ENCODE measurements at places on chromosomes 2 and 18. TPM values are rescaled to one million over a fixed set of nuclear protein-coding genes. Genes with fewer than 3 reads are reported as not detected.

- no peak for DNase-seq
Observed at GRCh38 chr2:96129528-96130120, 8.7 kb downstream of the ASTL start.

GRCh38 chr18:6729247-6730091, at the start of gene ARHGAP28:
TSS of gene ARHGAP28 (plus strand) at chr18:6729716. CDS start at chr18:6729822, 106 bp downstream.
- no peak for DNase-seq

The AGXT gene
- not detected for total RNA-seq

The TSN gene
- 98.7 TPM for total RNA-seq

DNA sequence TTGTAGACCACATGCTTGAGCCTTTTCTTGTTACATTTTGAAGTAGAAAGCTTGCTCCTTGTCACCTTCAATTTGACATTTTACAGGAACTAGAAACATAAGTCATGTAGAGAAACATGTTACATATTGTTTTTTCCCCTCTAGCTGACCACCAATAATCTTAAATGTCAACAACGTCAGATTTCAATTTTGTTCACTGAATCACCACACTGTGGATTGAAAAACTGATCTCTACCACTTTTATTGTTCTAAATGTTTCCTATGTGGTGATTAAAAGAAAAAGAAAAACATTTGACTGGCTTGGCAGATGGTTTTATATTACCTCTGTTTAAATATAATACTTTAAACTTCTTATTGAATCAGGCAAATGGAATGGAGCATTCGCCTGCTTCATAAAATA, 87.7 kb downstream of the DSEL start:
- DNase-seq, result no peak

GRCh38 chr2:9983401-9984216, 32.1 kb downstream of the GRHL1 start:
- DNase-seq, result no peak

The CKAP2L gene
- 77.3 TPM for total RNA-seq

DNA sequence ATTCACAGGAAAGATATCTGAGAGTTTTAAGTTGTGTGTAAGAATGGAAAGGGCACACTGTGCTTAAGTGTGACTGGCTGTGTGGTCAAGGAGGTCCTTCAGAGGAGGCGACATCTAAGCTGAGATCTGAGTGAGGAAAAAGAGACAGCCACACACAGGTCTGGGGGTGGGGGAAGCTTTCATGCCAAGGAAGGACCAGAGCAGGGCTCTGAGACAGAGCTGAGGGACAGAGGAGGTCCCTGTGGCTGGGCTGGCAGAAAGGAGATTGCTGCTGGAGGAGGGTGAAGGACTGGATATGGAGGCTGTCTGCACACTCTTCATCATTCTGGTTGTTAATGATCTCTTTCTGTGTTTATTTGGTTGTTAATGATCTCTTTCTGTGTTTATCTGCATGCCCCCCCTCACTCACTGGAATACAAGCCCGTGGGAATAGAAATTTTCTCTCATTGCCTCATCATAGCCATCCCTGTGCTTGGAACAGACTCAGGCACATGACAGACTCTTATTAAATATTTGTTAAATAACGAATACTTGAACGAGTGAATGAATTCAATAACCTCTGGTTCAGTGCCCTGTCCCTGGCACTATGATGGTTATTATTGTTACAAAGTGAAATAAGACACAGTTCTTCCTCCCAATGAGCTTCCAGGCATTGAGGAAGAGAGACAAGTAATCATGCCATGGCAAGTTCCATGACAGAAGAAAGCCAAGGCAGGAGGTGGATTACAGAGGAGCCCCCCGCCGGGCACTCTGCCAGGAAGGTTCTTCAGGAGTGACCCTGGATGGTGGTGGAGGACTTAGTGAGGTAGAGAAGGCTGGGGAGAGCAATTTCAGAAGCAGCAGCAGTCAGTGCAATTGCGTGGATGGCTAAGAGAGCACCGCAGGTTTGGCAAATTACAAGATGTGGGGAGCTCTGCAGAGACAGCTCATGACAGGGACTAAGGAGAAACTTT, 399.4 kb upstream of the HS6ST1 start:
- no peak for DNase-seq

GRCh38 chr2:215843579-215843978, 169.8 kb downstream of the MREG start:
- no peak for DNase-seq

- peak; percentile 1 for DNase-seq
Observed at GRCh38 chr2:83342860-83343329, 1116.2 kb downstream of the SUCLG1 start.

The PDE1A gene
- total RNA-seq, result not detected

The FAM110C gene
- not detected for total RNA-seq

The ASB3 gene
- 32.1 TPM for total RNA-seq

- DNase-seq, result no peak
Observed at GRCh38 chr2:5322396-5322795, 369.8 kb upstream of the SOX11 start.

The SERPINB2 gene
- not detected for total RNA-seq

GRCh38 chr2:46695283-46695682, 215.9 kb downstream of the TMEM247 start:
- no peak for DNase-seq

- no peak for DNase-seq
Observed at GRCh38 chr2:38499548-38500282, 103.0 kb downstream of the HNRNPLL start.

The SOX11 gene
- 14.8 TPM for total RNA-seq

The SLC30A3 gene
- 71.6 TPM for total RNA-seq

The CPO gene
- not detected for total RNA-seq

DNA sequence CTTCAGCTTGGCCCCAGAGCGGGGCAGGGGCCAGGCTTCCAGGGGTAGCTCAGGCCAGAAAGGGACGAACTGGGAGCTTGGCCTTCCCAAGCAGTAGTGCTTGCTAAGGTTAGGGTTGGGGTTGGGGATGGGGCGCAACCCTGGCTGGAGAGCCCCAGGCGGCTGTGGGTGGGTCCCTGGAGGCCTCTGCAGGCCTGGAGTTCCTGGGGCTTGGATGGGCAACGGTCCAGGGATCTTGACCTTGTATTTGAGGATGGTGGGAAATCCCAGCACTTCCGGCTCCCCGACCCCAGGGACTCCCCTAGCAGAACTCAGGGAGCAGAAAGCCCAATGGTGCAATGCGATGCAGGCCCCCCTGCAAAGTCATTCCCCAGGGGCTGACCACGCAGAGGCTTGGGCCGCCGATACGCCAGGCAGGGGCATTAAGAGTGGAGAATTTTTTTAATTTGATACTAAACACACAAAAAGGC, 12.6 kb upstream of the MLPH start:
- DNase-seq, result no peak

The MC2R gene
- not detected for total RNA-seq

DNA sequence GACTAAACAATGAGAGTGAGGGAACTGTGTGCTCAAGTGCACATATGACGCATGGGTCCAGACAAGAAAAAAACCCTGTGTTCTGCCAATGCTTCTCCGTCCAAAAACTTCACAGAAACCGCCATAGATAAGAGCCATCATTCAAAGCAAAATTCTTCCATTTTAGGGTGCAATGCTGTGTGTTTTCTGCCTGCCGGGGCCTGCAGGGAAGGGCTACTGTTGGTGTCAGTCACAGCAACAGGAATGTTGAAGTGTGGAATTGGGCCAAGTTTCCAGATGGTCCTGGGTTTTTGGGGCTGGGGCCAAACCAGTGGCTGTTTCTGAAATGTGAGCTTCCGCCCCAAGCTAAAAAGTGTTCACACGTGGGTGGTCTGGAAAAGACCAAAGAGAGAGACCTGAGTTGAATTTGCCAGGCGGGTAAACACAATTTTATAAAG, 677 bp upstream of the MC2R start:
- no peak for DNase-seq

The RMDN2 gene
- total RNA-seq, result 3.1 TPM

DNA sequence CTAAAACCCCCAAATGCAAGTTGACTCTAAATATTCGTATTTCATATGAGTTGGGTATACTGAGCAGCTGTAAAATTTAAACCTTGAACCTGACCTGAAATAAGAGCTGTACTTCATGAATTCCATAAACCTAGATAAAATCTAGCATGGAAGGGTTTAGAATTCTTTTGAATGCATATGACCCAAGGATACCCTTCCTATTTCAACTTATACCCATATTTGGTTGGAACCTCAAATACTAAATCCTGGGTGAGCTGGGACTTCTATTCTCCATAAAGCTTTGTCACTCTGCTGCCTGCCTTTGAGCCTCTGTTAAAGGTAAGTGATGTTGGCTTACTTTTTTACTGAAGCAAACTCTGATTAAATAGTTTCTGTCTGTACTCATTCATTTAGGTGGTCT, 994.6 kb downstream of the SUCLG1 start:
- no peak for DNase-seq

Data from OCI-LY7 (cell line).